Sigmoid colon (tissue), 7 donors: ENCODE measurements at places on chromosomes 4 and X. TPM values are rescaled to one million over a fixed set of nuclear protein-coding genes. Genes with fewer than 3 reads are reported as not detected.
A peak's percentile ranks its signal among the peaks of the same experiment; 100 is the strongest.

SCML2 gene
- total RNA-seq, result 2.1 TPM

LANCL3 gene
- 7.5 TPM for total RNA-seq

ZMAT1 gene
- total RNA-seq, result 12.2 TPM

NR3C2 gene
- 15.8 TPM for total RNA-seq

N4BP2 gene
- total RNA-seq, result 9.2 TPM

ADGRL3 gene
- 11.9 TPM for total RNA-seq

DCAF8L2 gene
- total RNA-seq, result not detected

DOCK11 gene
- total RNA-seq, result 40.7 TPM

CFAP299 gene
- 1.4 TPM for total RNA-seq

- DNase-seq, result peak; percentile 80
Measured at GRCh38 chrX:10240918-10241317, 84.1 kb downstream of the CLCN4 start.

DNA sequence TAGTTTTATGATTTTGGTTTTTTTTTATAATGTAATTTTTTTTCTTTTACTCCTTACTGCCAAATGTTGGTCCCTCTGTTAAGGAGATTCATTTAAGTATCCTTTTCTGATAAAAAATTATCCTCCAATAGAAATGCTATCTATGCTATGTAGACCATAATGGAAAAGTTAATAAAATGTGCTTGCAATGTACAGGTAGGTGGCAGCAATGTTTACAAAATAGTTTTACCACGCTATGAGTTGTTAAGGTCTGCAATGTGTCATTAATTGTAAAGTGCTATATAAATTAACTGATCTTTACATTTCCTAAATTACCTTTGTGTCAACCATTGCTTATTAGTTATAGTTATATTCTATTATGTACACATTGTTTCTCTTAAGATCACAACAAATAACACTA lies 3.8 kb upstream of the CENPC start:
- DNase-seq, result no peak

DNA sequence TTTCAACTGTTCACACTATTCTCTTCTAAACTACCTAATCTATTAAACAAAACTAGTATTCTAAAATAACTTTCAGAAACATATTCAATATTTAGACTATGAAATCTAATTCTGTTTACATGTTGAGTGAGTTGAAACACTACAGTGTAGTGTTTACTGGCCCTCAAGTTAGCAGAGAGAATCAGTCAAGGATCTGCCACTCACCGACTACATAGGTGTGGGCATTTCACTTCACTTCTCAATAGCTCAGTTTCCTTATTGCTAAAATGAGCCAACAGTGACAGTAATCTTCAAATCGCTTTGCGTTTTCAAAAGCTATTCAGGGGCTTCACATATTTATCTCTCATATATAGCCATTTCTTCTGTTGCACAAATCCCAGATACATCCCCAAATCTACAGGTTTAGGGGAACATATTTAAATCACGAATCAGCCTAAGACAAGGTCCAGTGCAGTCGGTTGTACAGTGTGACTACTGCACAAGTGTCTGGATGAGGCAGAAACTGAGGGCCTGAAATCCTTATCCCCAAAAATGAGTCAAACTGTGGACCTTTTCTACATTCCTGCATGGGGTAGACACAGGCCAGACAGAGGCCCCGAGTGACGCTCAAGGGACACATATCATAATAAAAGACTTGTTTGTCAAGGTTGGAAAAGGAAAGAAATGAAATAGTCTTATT lies 129.8 kb downstream of the PPP3CA start:
- DNase-seq, result no peak

DNA sequence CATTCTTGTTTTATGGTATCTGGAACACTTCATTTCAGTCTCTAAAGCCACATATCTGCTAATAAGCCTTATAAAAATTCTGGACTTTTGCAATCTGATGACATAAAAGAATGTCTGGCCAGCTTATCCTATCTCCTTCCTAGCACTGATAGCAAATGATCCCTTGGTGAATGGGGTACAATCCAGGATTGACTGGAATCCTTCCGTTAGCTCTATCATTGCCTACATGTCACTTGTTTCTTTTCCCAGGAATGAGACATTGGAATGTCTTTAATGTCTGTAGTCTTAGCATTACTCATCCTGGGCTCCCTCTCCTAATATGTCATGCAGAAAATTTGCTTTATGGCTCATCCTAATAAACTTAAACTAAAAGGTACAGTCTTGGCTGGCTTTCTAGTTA lies 14.8 kb upstream of the PABPC4L start:
- no peak for DNase-seq

- no peak for DNase-seq
Measured at GRCh38 chrX:103187953-103188475, 26.9 kb upstream of the BEX4 start.

GRCh38 chrX:132819711-132820264 lies 138.6 kb downstream of the HS6ST2 start:
- DNase-seq, result no peak

GRCh38 chr4:10655968-10656367 lies 28.6 kb downstream of the CLNK start:
- DNase-seq, result no peak

GRCh38 chr4:1534876-1535526 lies 128.8 kb upstream of the NKX1-1 start:
- peak; percentile 52 for DNase-seq

GRCh38 chr4:158789853-158790252 lies 21.0 kb downstream of the FNIP2 start:
- no peak for DNase-seq

GRCh38 chrX:19731307-19731820 lies 156.0 kb downstream of the SH3KBP1 start:
- DNase-seq, result no peak

GRCh38 chrX:41148553-41148952 lies 63.3 kb downstream of the USP9X start:
- DNase-seq, result no peak

- no peak for DNase-seq
Measured at GRCh38 chr4:79934660-79935059, 138.4 kb downstream of the ANTXR2 start.

GRCh38 chr4:5572751-5573150 lies 135.6 kb downstream of the EVC2 start:
- DNase-seq, result no peak

DNA sequence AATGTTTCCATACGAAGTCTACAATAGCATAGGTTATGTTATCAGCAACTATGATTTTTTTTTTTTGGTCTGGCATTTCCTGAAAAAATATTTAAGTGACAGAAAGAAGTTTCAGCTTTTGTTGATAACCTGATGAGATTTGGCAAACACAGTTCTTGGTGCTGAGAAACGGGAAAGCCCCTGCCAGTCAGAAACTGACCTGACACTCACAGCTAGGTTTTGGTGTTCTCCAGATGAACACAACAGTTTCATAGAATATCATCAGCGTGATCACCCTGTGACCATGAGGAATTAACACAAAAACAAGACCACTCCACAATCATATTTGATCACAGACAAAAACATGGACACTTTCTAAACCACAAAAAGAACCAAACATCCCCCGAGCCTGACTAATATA lies 152.5 kb upstream of the DCAF8L1 start:
- DNase-seq, result no peak
